Stimulated activated CD4-positive, alpha-beta T cell treated with anti-CD3 and anti-CD28 coated beads, Interleukin-4, amount 100 ng/mL, for 24 hours (primary cell): ENCODE measurements at places on chromosomes 2 and 18.

DNA sequence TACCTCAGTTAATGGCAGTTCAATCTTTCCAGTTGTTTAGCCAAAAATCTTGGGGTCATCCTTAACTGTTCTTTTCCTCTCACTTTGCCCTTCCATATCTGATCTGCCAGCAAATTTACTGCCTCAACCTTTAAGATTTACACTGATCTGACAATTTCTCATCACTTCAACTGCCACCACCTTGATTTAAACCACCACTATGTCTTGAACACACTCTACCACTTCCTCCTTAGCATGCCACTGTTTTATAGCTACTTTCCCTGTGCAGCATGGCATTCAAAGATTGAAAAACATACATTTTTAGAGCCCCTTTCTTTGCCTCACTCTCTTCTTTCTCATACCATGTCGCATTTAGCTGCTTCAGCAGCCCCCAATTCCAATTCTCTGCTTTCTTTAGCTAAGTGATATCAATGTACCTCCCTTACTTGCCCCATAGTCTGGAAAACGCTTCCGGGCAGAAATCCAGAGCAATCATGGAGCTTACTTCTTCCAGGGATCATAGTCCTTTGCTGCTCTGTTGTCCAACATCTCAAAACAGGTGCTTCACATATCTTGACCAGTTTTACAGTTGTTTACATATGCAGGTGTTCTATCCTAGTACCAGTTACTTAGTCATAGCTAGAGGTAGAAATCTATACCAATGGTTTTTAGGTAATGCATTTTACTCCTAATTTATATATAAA, 10.9 kb downstream of the PGAP1 start:
- no peak for DNase-seq

- no peak for DNase-seq
These were observed 79.5 kb upstream of the XPO1 start for GRCh38 chr2:61617610-61618009.

GRCh38 chr18:75211002-75211621, 515 bp downstream of the TSHZ1 start:
- DNase-seq: no peak

DNA sequence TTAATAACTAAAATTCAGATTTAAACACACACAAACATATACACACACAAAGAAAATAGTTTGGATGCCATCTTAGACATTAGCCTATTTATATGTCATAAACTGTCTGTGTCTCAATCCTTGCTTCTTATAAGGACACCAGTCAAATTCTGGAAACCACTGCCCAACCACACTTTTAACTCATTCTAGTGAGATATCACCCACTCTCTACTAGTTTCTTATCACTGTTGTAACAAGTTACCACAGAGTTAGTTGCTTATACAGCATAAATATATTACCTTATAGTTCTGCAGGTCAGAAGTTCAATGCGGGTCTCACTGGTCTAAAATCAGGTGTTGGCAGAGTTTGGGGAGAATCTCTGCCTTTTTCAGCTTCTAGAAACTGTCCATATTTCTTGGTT, 239.1 kb downstream of the MTX2 start:
- no peak for DNase-seq

DNA sequence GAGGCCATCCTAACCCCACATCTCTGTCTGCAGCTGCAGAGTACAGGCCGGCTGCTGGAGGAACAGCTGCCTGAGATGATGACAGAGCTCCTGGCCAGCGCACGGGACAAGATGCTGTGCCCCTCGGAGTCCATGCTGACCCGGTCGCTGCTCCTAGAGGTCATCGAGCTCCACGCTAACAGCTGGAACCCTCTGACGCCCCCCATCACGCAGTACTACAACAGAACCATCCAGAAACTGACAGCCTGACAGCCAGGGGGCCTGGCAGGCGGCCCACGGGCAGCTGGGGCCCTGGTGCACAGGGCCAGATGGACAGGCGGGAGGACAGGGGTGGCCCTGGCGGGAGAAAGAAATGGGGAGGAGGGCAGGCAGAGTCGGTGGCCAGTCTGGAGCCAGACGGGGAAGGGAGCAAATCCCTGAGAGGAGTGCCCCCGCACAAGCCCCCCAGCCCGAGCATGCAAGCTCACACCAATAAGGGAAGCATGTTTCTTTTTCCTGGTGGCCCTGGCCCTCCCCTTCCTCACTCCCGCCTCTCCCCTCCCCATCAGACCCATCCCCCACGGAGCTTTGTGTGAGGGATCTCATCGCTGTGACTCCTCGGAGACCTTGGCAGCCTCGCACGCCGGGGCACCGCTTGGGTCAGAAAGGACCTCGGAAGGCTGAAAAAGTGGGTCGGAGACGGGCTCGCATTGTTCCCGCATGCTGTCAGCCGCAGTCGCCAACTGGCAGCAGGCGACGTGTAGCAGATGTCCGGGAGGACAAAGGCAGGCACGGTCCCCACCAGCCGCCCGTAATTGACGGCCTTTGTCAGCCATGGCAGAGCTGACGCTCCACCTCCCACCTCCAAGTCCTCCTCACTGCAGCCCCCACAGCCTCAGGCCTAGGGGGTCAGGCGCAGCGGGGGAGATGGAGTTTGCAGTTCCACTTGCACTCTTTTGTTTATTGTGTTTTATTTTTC, 91.2 kb downstream of the SMAD7 start:
- no peak for DNase-seq

DNA sequence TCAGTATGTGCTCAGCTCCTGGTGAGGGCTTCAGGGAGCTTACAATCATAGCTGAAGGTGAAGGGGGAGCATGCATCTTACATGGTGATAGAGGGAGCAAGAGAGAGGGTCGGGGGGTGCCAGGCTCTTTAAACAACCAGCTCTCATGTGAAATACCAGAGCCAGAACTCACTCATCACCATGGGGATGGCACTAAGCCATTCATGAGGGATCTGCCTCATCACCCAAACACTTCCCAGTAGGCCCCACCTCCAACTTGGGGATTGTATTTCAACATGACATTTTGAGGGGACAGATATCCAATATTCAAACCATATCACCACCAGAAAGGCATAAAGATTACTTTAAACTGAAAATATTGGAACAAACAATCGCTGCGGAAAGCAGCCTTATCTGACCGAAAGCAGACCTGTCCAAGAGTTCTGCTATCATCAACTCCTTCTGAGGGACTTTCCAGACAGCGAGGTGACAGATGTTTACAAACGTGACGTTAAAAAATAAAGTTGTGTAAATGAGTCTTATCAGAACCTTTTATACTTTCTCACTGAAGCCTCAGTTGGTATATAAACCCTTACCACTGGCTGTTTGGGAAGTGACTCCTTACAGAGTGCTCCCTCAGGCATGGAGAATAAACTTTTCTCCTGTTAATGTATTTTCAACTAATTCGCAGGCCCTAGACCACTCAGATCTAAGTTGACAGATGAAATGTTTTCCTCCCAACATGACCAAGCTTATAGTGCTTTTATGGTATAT, 35.5 kb upstream of the PTH2R start:
- DNase-seq: no peak

DNA sequence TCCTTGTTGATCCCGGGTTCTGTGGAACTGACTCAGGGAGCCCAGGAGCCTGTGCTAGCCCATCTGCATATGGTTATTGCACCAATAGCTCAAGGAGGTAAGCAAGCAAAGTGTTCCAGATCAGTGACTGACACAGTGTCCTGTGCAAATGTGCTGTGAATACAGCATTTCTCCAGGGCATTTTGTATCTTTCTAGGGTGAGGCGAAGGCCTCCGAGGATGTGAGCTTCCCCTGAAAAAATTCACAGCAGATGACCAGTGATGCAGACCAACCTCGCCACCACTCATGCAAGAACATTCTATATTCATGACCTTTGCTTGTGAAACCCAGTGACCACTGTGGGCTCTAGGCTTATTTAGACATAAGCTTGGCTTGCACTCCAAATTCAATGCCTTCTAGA, 15.2 kb upstream of the NT5DC4 start:
- DNase-seq: no peak

DNA sequence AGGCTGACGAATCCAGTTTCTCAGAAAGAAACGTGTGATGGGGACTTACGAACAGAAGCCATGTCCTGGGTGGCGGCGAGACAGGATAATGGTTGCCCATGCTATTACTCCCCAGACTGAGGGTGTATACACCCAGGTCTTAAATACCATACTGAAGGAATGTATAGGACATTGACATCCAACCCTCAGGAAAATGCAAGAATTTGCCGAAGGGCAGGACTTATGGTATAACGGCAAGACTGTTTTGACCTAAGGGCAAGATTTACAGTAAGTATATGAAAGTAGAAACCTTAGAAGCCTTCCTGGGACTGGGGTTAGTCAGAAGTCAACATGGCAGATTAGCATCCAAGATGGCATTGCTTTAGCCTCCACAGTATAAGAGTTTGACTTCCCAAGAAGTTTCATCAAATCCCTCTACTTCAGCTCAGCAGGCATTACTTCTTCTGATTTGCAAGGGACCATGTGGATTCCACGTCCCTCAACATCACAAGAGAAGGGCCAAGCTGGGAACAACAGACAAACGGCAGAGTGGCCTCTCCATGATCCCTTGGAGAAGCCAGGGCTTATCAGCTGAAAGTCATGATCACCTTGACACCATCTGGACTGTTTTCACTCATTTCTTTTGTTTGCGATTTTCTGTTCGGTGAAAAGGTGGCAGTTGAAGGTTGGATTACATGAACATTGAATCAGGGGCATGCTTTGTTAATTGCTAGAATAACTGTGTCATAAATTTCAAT, 21.1 kb downstream of the ST3GAL5 start:
- DNase-seq: no peak

DNA sequence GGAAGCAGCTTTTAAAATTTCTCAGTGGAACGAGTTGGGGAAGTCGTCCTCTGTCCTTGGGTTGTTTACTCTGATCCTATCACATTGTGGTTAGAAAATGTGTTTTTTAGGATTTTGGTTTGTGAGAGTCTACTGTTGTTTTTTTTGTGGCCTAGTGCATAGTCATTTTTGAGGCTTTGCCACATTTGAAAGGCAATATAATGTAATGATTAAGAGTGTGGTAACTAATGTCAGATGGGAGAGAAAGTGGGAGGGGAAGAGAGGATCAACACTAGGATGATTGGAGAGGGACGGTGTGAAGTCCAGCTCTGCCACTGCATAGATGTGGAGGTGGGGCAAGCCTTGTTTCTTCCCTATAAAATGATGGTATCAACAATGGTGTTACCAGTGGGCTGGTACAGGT, 8.5 kb downstream of the SP140L start:
- no peak for DNase-seq

DNA sequence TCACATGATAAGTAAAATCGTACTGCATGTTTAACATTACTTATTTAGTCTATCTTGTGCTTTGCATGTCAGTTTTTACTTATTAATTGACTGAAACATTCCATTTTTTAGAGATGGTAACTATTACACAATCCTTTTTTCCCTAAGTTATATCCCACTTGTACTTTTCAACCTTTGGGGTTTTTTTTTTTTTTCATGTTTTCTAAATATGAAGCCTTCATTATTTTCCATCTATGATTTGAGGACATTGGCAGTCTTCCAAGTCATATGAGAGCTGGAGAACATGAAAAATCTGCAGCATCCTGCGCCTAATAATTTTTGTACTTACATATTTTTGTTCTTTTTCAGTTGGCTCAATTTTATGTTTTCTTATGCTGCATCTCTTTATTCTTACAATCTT, 113.9 kb downstream of the MYO1B start:
- DNase-seq: no peak

GRCh38 chr2:68946117-68946516, 6.6 kb downstream of the GKN2 start:
- DNase-seq: no peak

GRCh38 chr2:109646961-109647360, 32.8 kb downstream of the SOWAHC start:
- no peak for DNase-seq
